Naive B cell (primary cell): ENCODE measurements at places on chromosomes 1 and 21. TPM values are rescaled to one million over a fixed set of nuclear protein-coding genes. Genes with fewer than 3 reads are reported as not detected.

The LIN28A gene
- not detected for polyA plus RNA-seq

The C1QC gene
- not detected for polyA plus RNA-seq

The SLC45A1 gene
- not detected for polyA plus RNA-seq

The SIPA1L2 gene
- polyA plus RNA-seq = not detected

The TMCC2 gene
- polyA plus RNA-seq = 0.69 TPM

The IVL gene
- polyA plus RNA-seq = not detected

The PIAS3 gene
- polyA plus RNA-seq = 17.0 TPM

The LCE3B gene
- polyA plus RNA-seq = not detected

DNA sequence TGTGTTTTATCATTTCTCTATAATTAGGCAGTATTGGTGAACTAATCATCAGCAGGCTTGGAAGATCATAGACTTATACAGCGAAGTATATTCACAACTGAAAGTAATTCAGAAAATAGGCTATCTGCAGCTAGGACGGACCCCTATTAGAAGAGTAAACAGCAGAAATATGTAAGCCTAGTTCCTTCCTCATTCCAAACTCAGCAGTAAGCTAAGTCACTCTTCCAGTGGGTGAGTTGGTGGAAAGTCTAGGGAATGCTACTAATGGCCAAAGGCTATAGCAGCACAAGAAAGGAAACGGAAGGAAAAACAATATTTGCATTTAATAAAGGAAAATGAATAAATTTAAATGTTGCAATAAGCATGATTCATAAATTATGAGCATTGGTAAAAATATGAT, 918.1 kb upstream of the TMPRSS15 start:
- no peak for DNase-seq

- DNase-seq = no peak
These were observed at the start of gene SPRTN for GRCh38 chr1:231338270-231339128. Gene SPRTN (plus strand): TSS chr1:231338293. CDS start chr1:231338384, 91 bp downstream.

DNA sequence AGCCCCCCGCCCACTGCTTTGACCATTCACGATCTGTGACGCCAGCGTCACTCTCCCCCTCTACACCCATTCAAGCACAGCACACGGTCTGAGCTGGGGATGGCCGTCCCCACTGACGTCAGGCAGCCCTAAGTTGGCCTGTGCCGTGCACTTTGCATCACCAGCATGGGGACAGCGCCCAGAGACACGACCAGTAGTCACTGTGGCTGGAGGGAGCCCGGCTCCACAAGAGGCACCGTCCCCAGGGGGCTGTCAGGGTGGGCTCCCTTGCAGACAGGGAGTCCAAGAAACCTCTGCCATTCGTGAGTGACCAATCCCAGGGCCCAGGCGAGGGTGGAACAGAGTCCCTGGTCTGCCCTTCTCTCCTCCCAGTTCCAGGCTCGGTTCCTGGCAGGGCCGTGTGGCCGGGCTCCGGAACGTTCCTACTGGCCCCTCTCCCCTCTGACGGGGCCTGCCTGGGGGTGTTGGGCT, 2.3 kb downstream of the KRTAP10-8 start:
- DNase-seq = no peak

- no peak for DNase-seq
These were observed 33.2 kb upstream of the BSDC1 start for GRCh38 chr1:32427264-32427963.

GRCh38 chr1:1264868-1265272, 8.8 kb downstream of the UBE2J2 start:
- DNase-seq = no peak

DNA sequence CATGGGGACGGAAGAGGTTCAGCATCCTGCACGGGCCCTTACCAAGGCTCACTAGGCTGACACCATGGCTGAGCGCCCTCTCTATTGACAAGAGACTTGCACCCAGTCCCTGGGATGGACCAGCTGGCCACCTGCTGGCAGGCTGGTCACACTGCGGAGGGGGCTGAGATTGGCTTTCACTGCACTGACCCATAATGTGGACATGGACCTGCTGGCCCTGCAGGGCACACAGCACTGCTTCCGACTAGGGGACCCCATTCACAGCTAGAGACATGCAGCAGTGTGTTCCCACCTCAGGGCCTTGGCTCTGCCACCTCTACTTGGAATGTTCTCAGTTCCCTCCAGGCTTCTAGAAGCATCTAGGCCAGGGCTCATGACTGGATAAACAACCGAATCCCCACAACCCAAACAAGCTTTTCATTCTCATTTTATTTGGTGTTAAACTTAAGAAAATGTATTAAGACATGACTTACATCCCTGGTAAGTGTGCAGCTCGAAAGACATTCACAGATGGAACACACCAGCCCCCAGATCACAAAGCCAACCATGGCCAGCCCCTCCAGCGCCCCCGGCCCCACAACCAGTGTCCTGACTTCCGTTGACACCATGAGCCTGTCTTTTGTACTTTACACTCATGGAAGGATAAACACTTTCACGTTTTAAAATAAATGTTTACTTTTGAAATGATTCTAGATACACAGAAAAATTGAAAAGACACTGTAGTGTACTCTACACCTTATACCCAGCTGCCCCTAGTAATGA, 9.3 kb upstream of the SRARP start:
- peak; percentile 16 for DNase-seq

GRCh38 chr1:228899421-228899956, 164.2 kb downstream of the RHOU start:
- no peak for DNase-seq

DNA sequence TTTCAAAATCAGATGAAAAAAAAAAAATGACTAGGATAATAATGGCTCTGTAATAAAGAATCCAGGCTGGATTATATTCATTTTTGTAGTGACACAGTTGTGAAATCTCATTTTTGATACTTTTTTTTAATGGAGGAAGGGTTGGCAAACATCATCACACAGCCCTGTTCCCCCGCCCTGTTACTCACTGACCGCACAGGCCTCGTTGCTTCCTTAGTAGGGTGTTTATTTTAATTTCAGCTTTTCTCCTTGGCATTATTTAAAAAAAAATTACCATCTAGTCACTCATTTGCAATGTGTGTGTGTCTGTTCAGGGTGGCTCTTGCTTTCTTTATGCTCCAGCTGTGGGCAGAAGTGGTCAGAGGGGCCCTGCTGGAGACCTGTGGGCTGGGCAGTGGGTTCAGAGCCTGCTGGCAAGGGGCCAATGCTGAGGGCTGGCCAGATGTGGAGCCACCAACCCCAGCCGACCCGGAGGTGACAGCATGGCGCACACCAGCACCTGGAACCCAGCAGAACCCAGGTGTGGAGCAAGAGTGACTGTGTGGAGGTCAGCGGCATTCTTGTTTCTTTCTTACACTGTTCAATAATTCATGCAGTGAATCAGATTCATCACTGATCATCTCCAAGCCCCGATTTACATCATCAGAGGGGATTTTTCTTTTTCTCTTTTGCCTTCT, 44.6 kb downstream of the ZSCAN20 start:
- no peak for DNase-seq

GRCh38 chr1:916173-917075, 7.3 kb upstream of the SAMD11 start:
- no peak for DNase-seq

DNA sequence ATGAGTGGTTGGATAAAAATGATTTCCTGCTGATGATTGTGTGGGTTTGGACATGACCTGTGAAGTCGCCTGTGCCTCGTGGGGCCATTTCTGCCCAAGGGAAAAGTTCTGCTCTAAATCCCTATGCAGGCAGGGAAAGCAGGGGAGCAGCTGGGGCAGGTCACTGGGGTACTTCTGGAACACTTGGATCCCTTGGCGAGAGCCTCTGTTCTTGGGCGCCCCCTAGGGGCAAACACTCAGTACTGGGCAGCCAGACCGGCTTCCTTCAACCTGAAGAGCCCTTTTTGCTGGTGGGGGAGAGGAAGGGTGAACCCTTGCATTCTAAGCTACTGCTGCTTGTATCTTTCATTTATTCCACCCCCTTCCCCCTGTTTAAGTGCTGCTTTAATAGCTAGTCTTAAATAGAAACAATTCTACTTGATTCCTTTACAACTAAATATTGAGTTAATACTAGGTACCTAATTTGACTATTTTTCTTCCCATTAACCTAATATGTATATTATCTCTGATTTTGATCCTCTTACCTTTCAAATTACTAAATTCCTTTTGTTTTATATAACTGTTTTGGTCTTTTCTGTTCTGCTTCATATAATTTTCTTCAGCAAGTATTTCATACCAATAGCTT, 5.1 kb upstream of the CLEC20A start:
- peak; percentile 59 for DNase-seq

GRCh38 chr1:196608390-196609369, at the start of gene KCNT2:
Gene KCNT2 (minus strand): TSS chr1:196608440. CDS start chr1:196608309, 131 bp downstream.
- DNase-seq = no peak

DNA sequence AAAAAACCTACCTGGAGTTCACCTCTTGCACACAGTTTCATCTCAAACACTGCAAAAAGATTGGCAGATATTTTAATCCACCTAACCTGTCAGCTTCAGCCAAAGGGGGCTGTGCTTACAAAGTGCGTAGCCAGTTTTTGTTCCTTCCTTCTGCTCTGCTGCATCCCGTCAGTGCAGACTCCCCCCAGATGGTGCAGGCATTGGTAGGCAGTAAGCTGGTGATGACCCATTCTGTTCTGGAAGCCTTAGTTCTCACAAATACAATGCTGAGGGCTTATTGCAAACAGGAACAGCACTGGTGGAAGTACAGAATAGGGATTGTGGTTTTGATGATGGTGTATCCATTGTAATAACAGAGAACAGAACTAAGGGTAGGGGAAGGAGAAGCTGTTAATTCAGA, 239.5 kb downstream of the RYR2 start:
- no peak for DNase-seq

- no peak for DNase-seq
These were observed 1770.6 kb downstream of the PLA2G4A start for GRCh38 chr1:188599313-188599712.

DNA sequence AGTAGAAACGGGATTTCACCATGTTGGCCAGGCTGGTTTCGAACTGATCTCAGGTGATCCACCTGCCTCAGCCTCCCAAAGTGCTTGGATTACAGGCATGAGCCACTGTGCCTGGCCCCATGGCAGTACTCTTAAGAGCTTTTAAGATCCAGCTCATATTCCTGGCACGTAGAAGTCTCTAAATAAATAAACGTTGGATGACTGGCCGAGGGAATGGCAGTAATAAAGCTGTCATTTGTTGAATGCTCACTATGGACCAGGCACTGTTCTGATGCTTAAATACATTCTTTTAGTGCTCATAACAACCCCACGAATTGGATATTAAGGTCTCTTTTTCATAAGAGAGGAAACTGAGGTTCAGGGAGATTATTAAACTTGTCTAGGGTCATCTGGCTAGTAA, 20.9 kb downstream of the UBIAD1 start:
- no peak for DNase-seq

DNA sequence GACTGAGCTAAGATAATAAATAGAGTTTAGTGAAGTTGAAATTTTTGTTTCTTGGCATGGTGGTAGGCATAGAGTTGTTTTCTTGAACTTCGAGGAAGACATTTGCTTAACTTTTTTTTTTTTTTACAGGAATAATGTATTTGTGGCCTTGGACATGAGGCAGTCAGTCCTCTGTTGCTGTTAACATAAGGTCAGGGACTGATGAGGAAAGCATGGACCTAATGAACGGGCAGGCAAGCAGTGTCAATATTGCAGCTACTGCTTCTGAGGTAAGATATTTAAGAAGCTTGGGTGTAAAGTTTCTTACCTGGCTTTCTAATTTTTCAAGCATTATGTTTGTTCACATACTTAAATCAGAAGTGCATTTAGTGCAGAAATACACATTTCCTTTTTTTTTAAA, 51.5 kb downstream of the RALGPS2 start:
- DNase-seq = no peak

DNA sequence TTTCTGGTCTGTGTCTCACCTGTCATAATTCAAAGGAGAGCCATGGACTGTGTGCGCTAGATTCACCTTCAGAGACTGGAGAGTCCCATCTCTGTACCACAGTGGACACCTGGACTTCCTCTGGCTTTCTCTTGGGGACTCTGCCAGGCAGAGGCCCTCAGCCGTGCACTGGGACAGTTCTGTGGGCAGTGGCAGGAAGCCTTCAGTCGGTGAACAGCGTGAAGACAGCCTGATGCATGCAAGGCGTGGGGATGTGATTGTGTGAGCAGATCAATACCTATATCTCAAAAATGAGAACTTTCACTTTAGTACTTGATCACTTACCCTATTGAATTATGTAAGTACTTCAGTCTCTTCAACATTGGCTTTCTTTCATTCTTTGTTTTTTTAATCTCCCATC, 245.3 kb downstream of the DISC1 start:
- DNase-seq = no peak

DNA sequence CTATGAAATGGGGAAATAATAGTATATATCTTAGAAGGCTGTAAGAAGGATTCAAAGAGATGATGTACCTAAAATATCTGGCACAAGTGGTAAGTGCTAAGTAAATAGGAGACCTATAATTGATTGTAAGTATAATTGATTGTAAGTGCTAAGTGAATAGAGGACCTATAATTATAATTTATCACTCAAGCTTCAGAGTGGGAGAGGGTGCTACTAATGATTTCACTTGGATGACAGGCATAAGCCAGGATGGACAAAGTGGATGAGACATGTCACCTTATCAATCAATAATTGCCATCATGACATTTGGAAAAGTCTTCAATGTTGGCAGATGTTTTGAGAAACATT, 11.2 kb downstream of the RCAN1 start:
- no peak for DNase-seq

GRCh38 chr1:9291914-9292360, 757 bp upstream of the SPSB1 start:
- DNase-seq = no peak

GRCh38 chr21:39033878-39034589, 149.2 kb downstream of the PSMG1 start:
- no peak for DNase-seq

DNA sequence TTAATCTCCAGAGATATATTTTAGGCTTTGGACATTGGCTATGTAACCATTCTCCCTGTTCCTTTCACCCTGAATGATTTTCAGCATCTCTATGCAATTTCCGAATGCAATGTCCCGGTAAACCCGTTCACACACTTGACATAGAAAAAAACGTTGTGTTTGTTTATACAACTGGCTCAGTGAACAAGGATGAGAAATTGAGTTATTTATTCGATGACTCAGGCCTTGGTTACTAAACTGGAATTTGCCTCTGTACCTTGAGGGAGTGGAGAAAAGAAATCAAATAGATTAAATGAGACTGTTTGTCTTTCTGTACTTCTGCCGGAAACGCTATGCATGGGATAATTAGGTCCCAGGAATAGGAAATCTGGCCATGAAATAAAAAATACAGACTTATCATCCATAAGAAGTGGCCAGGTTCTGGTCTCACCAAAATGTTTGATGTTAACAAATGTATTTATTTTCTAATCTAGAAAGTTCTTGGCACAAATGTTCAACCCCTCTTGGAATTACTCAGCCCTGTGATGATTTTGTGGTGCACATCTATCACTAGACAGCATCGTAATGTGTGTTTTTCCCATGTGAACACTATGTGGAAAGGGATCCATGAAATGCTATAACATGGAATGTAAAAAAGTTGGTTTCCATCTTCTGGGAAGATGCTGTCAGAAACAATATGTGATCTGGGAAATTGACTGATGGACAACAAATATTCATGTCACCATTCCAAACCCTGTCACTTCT, 253.9 kb downstream of the DUSP10 start:
- no peak for DNase-seq

DNA sequence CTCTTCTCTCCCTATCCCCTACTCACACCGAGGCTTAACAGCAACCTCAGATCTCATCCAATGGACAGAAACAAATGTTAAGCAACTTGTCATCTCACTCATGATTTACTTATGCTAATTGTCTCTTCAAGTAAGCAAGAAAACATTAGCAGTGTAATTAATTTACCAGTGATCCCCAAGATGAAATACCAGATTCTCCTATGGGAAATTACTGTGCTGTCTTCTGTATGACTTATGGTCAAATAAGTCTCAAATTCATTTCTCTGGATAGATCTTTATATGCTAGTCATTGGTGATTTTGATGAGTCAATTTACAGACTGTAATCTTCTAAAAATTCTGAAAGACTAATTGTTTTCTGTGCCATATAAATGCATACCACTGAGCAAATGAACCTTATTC, 32.9 kb upstream of the L1TD1 start:
- DNase-seq = no peak
